ENCODE measurements at places on chromosomes 2 and 18. TPM values are rescaled to one million over a fixed set of nuclear protein-coding genes. Genes with fewer than 3 reads are reported as not detected.

GRCh38 chr2:149314687-149315086, 15.7 kb upstream of the LYPD6 start:
- no peak for DNase-seq

The LBX2 gene
- polyA plus RNA-seq = 3.4 TPM

DNA sequence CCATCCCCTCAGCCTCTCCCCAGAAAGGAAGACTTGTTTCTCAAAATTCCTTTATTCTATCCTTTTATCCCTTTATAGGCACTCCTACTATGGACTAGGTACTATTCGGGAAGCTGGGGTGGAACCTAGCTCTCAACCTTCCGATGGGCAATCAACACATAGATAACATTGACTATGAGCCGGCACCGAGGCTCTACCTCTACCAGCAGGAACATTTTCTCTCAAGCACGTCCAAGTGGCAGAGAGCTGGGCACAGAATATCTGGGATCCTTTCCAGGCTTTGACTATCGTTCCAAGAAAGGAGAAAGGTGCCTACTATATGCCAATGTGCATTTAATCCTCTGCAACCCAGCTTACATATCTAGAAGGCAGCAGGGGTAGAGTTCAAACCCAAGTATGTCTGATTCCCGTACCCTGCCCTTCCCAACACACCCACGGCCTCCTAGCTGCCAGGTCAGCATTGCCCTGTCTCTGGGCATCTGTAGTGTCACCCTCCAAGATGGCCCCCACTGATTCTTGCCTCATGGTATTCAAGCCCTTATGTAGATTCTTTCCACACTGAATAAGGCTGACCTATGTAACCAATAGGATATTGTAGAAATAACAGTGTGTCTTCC, 28.3 kb downstream of the TNS1 start:
- no peak for DNase-seq

- DNase-seq = no peak
Measured at GRCh38 chr18:61596296-61596695, 263.1 kb downstream of the CDH20 start.

DNA sequence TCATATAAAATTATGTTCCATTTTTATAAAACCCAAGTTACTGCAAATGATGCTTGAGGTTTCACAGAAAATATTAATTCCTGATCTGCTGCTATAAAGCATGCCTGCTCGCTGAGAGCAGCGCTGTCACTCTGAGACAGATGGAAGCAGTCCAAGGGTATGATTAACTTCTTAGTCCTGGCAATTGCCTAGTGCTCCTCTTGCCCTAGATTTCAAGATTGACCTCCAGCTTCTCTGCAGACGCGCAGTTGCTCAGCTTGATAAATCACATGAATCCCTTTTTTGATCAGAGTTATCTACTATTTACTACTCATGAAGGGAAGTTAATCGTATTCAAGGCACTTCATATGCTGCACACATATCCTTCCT, 154.6 kb upstream of the REV1 start:
- DNase-seq = no peak

DNA sequence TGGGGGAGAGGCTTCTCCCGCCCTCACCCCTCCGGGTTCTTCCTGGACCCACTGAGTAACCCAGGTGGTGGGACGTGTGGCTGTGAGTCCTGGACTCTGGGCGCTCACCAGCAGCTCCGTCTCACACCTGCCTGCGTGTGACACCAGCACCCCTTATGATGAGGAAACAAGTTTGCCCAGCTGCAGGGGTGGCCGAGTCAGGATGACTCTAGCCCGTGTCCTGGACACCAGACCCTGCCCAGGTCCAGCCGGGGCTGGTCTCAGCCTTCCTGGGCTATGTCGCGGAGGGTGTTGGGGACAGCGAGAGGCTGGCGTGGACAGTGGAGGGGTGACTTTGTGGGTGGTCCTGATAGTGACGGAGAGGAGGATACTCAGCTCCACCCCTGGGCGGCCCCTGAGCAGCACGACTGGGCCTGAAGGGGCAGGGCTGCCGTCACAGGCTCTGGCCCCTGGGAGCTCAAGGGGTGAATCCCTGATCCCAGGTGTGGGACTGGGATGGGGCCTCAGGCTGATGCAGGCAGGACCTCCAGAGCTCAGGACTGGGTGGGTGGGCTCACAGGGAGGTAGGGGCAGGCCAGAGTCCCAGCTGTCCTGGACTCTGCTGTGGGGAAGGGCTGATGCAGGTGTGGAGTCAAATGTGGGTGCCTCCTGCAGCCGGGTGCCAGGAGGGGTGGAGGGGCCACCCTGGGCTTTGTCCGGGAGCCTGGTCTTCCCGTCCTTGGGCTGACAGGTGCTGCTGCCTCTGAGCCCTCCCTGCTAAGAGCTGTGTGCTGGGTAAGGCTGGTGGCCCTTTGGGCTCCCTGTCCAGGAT, 3.7 kb downstream of the GPR35 start:
- no peak for DNase-seq

- peak; percentile 22 for DNase-seq
Measured at GRCh38 chr2:227862227-227862740, 9.1 kb upstream of the DAW1 start.

The PECR gene
- polyA plus RNA-seq = 53.7 TPM

DNA sequence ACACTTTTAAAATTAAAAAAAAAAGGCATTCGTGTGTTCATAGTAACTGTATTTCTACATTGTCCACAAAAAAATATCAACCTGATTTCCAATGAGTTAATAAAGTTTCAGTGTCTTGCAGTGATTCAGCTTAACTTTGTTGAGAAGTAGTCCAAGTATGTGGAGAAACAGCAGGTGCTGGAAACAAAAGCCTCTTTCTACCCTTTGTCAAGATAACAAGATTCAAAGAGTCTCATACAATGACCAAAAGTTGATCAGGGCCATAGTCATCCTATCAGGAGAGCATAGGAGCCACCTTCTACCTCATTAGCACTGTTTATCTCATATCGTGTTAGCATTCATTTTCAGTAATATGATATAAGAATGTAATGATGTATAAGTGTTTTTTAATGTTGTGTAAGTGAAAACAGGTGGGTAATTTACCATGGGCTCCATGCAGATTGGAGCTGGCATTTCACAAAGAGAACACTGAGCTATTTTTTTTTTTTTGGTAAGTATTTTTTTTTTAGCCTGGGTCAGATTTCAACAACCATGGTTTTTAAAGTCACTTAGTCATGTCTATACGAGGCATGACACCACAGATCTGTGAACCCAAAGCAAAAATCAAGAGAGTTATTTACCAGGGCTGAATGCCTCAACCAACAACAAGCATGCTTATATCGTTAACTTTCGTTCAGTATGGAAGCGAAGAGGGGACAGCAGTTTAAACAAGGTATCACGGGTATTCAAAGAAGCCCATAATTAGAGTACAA, 165.0 kb upstream of the ZNF521 start:
- no peak for DNase-seq

All from renal cortex interstitium (tissue), 15 donors.